ENCODE measurements at places on chromosomes 7 and 10.

DNA sequence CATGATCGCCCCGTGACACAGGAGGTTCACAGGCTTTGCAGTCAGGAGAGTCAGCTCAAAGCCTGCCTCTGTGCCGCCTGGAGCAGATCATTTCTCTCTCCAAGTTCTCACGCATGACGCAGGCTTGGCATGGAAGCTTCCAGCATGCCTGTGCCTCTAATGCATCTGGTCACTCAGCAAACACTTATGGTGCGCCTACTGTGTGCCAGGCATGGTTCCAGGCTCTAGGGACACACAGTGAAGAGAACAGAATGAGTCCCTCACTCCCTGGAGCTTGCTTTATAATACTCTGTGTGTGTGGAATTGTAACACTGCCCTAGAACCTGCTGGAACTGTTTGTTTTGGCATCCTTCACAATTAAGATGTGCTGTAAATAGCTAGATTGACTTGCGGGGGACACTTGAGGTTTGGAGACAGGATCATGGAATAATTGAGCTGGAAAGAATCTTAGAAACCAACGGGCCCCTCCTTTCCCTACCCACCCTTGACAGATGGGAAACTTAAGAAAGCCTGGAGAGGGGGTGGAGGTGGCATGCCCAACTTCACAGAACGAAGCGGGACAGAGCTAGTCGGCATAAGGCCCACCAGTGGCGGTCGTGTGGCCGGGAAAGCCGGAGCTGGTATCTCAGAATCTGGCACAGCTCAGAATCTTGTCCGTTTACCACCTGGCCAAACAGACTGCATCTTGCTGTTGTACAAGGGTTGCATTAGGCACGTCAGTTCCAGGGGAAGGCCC is 4.6 kb upstream of the MYH16 start:
- H3K36me3 ChIP-seq, result no peaks in the 10 kb centered on the region
- peak; percentile 69 for DNase-seq
- H3K27me3 ChIP-seq, result no peaks in the 10 kb centered on the region
- H3K27ac ChIP-seq, result peak overlapping the region; percentile 98

GRCh38 chr7:134669388-134669787 is 22.7 kb downstream of the BPGM start:
- DNase-seq, result no peak
- no peaks in the 10 kb centered on the region for H3K36me3 ChIP-seq
- H3K27me3 ChIP-seq, result no peaks in the 10 kb centered on the region
- H3K4me3 ChIP-seq, result no peak overlapping the region
- H3K27ac ChIP-seq, result no peak overlapping the region
- H3K4me1 ChIP-seq, result peaks cover 16% of the 10 kb centered on the region

DNA sequence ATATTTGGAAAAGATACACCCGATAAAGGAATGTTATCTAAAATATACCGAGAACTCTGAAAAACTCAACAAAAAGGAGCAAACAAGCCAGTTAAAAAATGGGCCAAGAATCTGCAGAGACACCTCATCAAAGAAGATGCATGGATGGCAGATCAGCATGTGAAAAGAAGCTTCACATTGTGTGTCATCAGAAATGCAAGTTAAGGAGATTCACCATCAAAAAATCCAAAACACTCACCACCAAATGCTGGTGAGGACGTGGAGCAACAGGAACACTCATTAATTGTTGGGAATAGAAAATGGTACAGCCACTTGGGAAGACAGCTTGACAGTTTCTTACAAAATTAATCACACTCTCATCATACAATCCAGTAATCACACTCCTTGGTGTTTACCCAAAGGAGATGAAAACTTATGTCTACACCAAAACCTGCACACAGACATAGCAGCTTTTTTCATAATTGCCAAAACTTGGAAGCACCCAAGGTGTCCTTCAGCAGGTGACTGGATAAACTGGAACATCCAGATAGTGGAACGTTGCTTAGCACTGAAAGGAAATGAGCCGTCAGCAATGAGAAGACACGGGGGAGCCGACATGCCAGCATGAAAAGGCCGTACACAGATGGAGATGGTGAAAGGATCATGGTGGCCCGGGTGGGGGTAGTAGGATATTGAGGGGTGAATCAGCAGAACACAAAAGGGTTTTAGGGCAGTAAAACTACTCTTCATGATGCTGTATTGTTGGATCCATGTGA is 27.9 kb upstream of the PWWP2B start:
- no peaks in the 10 kb centered on the region for H3K36me3 ChIP-seq
- no peak for DNase-seq
- no peak overlapping the region for H3K4me3 ChIP-seq
- no peak overlapping the region for H3K27ac ChIP-seq

GRCh38 chr10:61943674-61944378 is 42.3 kb downstream of the ARID5B start:
- peaks cover 2% of the 10 kb centered on the region for H3K36me3 ChIP-seq
- peak; percentile 99 for DNase-seq
- H3K4me3 ChIP-seq, result peak overlapping the region; percentile 31
- H3K4me1 ChIP-seq, result peaks cover 65% of the 10 kb centered on the region

DNA sequence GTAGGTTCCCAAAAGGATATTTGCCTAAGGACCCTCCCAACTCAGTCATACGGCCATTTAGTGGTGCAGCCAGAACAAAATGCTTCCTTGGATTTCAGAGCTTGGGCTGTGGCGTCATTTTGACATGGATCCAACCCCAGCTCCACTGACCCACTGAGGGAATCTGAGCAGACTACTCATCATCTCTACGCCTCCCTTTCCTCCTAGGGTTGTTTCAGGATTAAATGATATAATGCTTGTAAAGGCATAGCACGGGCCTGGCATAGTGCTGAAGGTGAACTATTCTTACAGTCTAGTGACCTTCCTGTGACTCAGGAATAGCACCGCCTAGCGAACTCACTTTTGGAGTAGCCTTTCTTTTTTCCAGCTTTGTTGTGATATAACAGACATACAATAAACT is 70.3 kb upstream of the LOXL4 start:
- no peak overlapping the region for H3K27ac ChIP-seq
- H3K4me1 ChIP-seq, result peaks cover 16% of the 10 kb centered on the region
- H3K27me3 ChIP-seq, result no peaks in the 10 kb centered on the region
- H3K36me3 ChIP-seq, result no peaks in the 10 kb centered on the region

GRCh38 chr7:49001610-49002033 is 77.3 kb downstream of the CDC14C start:
- H3K27ac ChIP-seq, result no peak overlapping the region
- H3K4me1 ChIP-seq, result no peaks in the 10 kb centered on the region
- no peak overlapping the region for H3K4me3 ChIP-seq
- peak; percentile 73 for DNase-seq

GRCh38 chr7:92837000-92837749 is 802 bp upstream of the CDK6 start:
- H3K4me1 ChIP-seq, result peaks cover 6% of the 10 kb centered on the region
- no peak overlapping the region for H3K27ac ChIP-seq

DNA sequence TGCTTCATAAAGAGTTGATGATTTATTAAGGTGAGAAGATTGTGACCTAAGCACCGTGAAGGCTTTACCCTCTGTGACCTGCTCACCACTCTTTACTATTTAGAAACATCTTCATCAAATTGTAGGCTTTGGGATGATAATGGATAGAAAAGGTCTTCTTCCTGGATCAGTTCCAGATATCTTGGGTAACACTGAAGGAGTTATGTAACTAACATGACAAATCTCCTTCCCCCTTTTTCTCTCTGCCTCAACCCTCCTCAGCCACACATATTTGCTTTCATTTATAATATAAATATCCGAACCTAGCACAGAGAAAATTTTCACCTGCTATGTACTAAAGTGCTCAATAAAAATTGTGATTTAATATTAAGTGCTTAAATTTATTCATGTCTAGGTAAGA is 151.5 kb downstream of the FRMD4A start:
- no peaks in the 10 kb centered on the region for H3K36me3 ChIP-seq
- H3K27ac ChIP-seq, result no peak overlapping the region
- no peak overlapping the region for H3K4me3 ChIP-seq

DNA sequence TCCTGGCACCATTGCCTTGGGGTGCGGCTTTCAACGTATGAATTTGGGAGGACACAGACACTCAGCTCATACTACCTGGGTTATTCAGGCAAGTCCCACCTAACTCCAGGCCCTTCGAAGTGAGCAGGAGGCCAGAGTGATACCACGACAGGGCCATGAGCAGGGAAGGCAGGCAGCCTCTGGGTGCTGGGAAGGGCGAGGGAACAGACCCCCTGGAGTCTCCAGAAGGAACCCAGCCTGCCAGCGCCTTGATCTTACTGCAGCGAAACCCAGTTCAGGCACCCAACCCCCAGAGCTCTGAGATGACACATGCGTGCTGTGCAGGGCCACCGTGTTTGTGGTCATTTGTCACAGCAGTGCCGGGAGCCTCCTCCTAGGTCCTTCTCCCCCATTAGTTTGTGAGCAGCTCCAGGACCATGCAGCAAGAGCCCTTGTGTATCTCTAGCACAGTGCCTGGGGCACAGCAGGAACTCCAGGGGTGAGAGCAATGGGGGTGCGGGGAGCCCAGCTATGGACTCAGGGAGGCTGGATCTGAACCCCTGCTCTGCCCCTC is 7.7 kb upstream of the INSIG1 start:
- peaks cover 8% of the 10 kb centered on the region for H3K27me3 ChIP-seq
- no peak overlapping the region for H3K4me3 ChIP-seq
- DNase-seq, result no peak
- H3K27ac ChIP-seq, result no peak overlapping the region
- H3K4me1 ChIP-seq, result peaks cover 11% of the 10 kb centered on the region
- H3K36me3 ChIP-seq, result no peaks in the 10 kb centered on the region

- no peak for DNase-seq
- H3K36me3 ChIP-seq, result no peaks in the 10 kb centered on the region
- 0 out of 2 replicates have a peak, but pooled peaks cover 6% of the 10 kb centered on the region for H3K27me3 ChIP-seq
- peaks cover 9% of the 10 kb centered on the region for H3K4me1 ChIP-seq
These were observed 21.3 kb downstream of the GCK start for GRCh38 chr7:44167920-44168319.

DNA sequence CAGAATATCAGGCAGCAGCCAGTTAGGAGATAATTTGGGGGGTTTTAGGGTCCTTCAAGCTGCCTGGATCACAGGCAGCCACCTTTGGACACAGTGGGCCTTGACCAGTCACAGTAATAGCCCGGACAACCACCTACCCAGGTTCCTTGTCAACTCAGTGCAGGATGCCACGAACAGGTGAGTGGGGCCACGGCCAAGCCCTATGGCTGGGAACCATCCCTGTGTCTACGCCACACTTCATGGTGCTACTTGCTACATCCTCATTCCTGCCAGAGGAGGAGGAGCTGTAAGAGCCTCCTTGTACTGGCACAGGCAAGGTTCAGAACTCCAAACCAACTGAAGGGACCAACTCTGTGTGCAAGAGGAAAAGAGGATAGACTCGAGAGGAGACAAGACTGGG is 19.9 kb downstream of the ITPRIP start:
- no peak for DNase-seq
- peaks cover 8% of the 10 kb centered on the region for H3K36me3 ChIP-seq
- H3K4me3 ChIP-seq, result no peak overlapping the region
- no peaks in the 10 kb centered on the region for H3K27me3 ChIP-seq
- H3K27ac ChIP-seq, result no peak overlapping the region

DNA sequence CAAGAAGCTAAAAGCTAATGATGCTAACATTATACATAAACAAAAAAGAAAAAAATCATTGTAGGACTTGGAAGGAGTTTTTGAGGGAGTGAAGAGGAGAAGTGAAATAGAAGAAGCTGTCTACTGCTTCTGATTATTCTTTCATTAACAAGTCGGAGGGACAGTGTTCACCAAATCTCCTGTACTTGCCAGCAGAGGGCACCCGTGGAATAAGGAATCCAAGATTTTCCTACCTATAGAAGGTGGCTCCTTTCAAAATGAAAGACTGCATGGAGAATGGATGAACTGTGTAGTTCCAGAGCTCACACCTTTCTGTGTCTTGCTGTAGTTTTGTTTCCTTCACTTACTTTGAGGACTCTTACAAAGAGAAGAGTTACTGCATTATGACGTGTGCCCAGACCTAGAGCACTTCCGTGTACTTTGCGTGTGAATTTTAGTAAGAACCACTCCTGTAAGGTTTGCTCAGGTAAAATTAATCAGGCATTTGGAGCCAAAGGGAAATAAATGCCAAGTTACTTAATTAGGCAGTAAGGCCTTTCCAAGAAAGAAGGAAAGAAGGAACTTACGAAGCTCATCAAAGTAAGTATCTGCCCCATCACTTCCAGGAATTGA is 145.1 kb downstream of the SEMA3D start:
- peak; percentile 87 for DNase-seq
- H3K4me1 ChIP-seq, result no peaks in the 10 kb centered on the region
- H3K27me3 ChIP-seq, result no peaks in the 10 kb centered on the region
- H3K36me3 ChIP-seq, result no peaks in the 10 kb centered on the region
- no peak overlapping the region for H3K4me3 ChIP-seq
- H3K27ac ChIP-seq, result no peak overlapping the region

DNA sequence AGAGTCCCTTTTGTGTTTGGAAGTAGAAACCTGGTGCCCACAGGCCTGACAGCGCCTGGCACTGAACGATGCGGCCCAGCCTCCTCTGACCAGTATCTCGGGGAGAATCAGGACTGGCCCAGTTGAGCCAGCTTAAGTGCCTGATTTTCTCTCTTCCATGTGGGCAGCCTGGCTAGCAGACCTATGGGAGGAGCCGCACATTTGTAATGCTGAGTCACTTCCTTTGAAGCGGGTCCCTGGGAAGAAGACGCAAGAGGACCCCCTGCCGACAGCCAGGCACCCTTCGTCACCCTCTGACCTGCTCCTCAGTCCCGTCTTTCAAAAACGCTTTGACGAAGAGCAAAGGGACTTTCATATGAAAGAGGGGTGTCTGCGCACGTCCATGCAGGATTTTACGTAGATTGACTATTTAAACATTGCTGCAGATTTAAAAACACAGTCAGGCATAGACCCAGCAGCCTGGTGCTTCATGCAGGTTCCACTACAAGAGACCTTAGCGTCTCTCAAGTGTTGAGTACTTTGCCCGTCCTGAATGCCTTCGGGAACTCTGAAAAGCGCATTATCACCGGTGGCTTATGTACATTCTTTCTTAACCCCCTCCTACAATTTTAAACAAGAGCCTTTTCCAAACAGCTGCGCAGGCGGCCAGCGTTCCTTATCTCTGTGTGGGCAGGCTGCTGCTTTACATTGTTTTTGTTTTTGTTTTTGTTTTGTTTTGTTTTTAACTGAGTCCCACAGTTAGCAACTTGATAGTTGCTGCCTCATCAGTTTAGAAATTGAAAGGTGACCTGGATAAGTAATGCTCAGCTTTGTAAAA is 36.5 kb upstream of the AP5Z1 start:
- no peak overlapping the region for H3K4me3 ChIP-seq
- DNase-seq, result no peak
- no peak overlapping the region for H3K27ac ChIP-seq
- 0 out of 2 replicates have a peak, but pooled peaks cover 4% of the 10 kb centered on the region for H3K36me3 ChIP-seq

GRCh38 chr7:41942468-41943093 is 239.7 kb upstream of the INHBA start:
- no peaks in the 10 kb centered on the region for H3K36me3 ChIP-seq
- peak; percentile 46 for DNase-seq
- H3K27me3 ChIP-seq, result no peaks in the 10 kb centered on the region
- H3K4me1 ChIP-seq, result peaks cover 7% of the 10 kb centered on the region
- H3K27ac ChIP-seq, result no peak overlapping the region
